ENCODE measurements at places on chromosomes 2 and 18.

- DNase-seq = no peak
Measured at GRCh38 chr18:23970161-23971096, 44.1 kb upstream of the TTC39C start.

DNA sequence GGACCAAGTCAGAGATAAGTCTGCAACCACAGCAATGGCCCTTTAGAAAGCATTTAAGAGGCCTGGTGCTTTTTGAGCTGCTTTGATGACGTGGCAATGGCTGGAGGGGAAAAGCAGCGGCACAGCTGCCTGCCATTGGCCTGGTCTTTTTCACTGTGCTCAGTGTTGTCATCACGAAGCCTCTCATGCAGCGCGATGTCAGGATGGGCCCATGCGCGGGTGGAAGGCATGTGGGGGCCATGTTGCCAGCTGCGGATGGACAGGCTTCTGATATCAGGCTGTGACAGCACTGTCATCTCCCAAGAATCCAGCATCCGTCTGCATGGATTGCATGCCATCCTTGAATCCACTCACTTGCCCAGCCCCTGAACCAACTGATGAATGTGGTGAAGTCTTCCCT is 204.5 kb downstream of the ACKR3 start:
- no peak for DNase-seq

DNA sequence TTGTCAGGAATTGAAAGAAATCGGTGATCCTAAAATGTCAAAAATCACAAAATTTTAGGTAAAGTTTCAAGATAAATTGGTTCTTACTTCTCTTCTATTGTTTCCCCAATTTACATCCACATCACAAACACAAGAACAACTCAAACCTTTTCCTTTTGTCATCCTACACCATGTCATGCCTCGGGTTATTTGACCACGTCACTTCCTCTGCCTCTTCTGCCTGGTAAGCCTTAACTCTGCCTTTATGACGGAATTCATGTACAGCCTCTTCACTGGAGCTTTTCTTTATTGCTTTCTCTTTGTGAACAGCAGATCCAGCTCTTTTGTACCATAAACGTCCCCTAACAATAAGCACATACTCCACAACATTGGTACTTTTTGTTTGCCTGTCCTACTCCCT is 258.0 kb downstream of the DPP10 start:
- DNase-seq = no peak

- DNase-seq = no peak
Measured at GRCh38 chr2:47283659-47284058, 119.3 kb upstream of the MSH2 start.

DNA sequence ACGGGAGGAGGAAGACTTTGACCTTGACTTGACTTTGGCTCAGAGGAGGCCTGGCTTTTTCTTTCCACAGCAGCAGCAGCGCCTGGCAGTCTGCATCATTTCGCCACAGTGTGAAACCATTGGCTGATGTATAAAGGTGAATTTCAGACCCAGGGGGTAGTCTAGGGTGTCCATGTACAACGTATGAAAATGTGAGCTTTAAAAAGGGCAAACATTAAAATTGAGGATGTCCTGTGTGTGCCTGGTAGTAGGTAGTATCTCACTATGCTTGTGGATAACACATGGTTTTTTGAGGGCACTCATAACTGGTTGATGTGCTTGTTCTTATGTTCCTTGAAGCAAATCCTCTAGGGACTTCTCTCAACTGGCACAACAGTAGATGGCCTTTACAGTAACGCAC is 86.1 kb downstream of the LPIN1 start:
- DNase-seq = no peak

GRCh38 chr18:74310411-74310810 is 5.2 kb upstream of the C18orf63 start:
- DNase-seq = no peak

All from HuH-7.5 (cell line).